ENCODE measurements at places on chromosomes 13 and 19. TPM values are rescaled to one million over a fixed set of nuclear protein-coding genes. Genes with fewer than 3 reads are reported as not detected.

Gene CERS1
- polyA plus RNA-seq = not detected

Gene ZNF724
- polyA plus RNA-seq = 0.40 TPM

Gene ZNF229
- 0.03 TPM for polyA plus RNA-seq

Gene ZNF667
- not detected for polyA plus RNA-seq

DNA sequence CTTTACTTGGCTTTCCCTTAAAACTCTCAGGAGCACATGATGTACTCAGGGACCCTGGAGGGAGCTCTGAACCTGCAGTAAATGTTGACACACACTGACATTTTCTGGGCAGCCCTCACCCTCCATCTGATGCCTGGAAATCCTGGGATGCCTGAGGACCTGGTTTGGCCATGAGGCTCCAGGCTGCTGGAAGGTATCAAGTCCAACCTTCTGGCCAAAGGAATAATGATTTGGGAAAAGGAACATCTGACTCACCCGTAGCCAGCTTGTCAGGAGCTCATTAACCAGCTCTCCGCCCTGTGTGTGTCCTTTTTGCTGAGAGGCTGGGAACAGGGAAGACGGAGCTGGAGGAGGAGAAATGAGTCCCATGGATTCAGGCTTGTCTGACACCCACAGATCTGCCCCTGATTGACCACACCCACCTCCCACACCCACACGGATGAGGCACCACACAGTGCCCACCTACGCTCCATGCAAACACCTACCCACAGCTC lies 10.3 kb downstream of the ZNF558 start:
- no peak for DNase-seq

DNA sequence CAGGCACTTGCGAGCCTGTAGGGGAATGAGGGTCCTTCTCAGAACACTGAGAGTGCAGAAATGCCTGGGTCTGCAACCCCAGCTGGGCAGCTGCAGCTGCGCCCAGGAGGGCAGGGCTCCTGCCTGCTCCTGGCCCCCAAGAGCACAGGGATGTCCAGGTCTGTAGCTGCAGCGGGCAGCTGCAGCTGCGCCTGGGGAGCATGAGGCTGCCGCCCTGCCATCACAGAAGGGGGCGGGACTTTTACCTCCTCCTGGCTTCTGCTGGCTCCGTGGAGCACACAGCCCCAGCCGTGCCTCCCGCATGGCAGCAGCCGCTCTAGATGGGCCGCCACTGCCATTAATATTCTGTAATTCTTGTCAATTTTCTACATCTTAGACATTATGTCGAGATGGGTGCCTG lies 17.8 kb downstream of the CPB2 start:
- no peak for DNase-seq

GRCh38 chr13:91845612-91846011 lies 447.2 kb downstream of the GPC5 start:
- no peak for DNase-seq

DNA sequence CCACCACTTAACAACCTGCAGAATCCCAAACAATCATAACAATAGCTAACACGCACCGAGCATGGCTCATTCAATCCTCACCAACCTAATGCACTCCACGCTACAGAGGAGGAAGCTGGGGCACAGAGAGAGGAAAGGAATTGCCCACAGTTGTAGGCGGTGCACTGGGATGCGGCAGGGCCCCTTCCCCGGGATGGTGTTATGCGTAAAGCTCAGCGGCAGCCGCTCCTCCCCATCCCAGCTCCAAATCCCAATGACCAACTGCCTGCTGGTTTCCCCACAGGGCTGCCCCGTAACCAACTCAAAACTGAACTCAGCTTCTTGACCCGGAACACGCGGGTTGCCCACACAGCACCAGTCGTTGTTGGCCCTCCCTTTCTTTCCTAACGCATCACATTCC lies 42.2 kb downstream of the SERP2 start:
- DNase-seq = no peak

DNA sequence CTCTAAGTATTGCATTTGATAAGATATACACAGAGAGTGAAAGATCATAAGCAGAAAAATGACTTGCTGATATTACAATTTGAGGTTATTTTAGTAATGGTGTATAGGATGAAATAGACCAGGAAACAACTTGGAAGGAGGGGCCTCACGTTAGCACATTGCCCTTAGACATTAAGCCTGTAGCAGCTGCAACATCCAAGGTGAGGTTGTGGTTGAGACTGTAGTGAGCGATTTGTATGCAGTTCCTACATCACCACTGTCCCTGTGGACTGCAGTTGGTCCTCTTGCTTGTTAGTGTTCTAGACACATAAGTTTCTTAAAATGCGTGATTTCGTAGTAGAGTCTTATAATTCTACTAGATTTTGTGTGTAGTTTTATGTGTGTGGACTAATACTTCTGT lies 311.3 kb downstream of the ATP8A2 start:
- DNase-seq = no peak

- peak; percentile 67 for DNase-seq
Measured at GRCh38 chr13:48210178-48210577, 22.8 kb upstream of the ITM2B start.

- DNase-seq = no peak
Measured at GRCh38 chr13:43166644-43167457, 143.5 kb downstream of the DNAJC15 start.

GRCh38 chr13:25422153-25422552 lies 50.4 kb downstream of the ATP8A2 start:
- no peak for DNase-seq

Data from CD14-positive monocyte (primary cell).